ENCODE measurements at places on chromosomes 4 and X.

GRCh38 chr4:71944956-71945355, 86.8 kb upstream of the NPFFR2 start:
- no peak for DNase-seq

- DNase-seq = no peak
These were observed 132.3 kb downstream of the HMX1 start for GRCh38 chr4:8739317-8739716.

DNA sequence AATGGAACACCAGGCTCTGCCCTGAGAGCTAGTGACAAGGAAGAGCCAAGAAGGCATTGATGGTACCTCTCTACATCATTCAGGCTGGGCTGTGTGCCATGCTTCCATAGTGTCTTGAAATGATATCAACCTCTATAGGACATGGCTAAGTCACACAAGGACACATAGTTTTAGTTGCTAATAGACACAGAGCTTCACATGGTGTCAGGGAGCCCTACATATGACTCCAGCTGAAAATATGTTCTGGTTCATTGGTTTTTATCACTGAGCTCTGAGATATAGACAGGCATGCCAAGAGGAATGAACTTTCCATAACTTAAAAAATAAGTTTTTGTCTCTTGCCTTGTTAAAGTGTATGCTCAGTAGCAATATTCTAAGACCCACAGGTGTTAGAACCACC, 72.1 kb upstream of the PRKG2 start:
- no peak for DNase-seq

- DNase-seq = no peak
These were observed 195.7 kb upstream of the GK2 start for GRCh38 chr4:79603681-79604080.

DNA sequence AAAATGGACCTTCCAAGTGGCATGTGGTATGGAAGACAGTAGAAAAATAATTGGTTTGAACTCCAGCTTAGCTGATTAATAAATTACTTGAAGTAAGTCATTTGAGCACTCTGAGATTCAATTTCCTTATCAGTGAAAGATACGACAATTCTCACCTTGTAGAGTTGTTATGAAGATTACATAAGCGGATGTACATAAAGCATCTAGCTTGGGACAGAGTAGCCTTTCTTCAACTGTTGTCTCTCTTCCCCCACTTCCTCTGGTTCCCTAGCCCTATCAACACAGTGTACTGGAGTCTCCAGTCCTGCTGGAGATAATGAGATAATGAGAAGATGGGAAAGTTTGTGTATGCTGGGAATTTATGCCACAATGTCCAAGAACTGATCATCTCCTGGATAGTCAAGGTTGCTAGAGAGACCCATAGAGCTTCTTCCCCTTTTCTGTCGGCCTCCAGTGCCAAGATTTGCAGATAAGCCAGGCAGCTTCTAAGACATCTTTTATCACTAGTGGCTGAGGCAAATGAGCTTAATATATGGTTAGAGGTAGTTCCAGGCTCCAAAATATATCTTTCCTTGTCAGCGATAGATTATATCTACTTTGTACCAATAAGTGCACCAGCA, 33.9 kb downstream of the VSIG4 start:
- no peak for DNase-seq

DNA sequence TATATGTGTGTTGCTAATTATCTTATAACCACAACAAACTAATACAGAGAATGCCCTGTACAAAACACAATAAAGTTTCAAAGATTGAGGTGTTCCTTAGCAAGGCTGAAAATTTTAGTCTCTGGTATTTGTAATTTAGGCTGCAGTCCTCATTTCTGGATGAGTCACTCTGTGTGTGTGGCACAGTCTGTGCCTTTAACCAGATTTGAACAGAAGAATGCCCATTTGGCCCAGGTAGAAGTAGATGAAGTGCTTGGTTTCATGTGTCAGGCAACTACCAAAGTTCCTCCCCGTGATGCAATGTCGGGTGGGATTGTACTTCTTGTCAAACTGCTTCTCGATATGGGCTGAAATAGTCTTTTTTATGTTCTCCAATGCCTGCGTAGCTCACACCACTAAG, 91.6 kb upstream of the H2AZ1 start:
- no peak for DNase-seq

- no peak for DNase-seq
These were observed 1697.1 kb downstream of the STIM2 start for GRCh38 chr4:28557755-28558154.

DNA sequence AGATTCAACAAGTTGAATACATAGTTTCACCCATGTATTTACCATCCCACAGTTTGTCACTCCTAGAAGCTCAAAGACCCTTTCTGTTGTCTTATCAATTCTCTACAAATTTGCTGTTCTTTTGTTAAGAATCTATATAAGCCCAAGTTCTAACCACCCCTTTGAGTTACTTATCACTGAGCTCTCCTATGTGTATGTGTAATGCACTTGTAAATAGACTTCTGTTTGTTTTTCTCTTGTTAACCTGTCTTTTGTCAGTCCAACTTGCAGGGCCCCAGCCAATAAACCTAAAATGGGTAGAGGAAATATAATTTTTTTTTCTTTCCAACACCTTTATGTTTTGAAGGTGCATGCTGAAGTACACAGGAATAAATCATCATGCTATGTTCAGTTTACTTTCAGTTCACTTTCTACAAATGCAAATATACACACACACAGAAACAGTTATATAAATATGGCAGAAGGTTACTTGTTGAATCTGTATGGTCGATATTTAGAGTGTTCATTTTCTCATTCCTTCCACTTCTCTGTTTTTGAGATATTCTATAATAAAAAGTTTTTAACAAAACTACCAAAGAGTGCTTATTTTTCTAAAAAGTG, 22.3 kb upstream of the CLOCK start:
- peak; percentile 14 for DNase-seq

- no peak for DNase-seq
These were observed 122.6 kb upstream of the ZC4H2 start for GRCh38 chrX:65098851-65099250.

- peak; percentile 47 for DNase-seq
These were observed 169.0 kb upstream of the BCOR start for GRCh38 chrX:40266490-40267333.

DNA sequence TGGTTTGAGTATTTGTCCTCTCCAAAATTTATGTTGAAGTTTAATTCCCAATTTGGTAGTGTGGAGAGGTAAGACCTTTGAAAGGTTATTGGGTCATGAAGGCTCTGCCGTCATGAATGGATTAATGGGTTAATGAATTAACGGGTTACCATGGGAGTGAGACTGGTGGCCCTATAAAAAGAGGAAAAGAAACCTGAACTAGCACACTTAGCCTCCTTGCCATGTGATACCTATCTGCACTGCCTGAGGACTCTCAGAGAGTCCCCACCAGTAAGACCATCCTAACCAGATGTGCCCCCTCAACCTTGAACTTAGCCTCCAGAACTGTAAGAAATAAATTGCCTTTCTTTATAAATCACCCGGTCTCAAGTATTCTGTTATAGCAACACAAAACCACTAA, 39.3 kb downstream of the PAGE1 start:
- DNase-seq = no peak

DNA sequence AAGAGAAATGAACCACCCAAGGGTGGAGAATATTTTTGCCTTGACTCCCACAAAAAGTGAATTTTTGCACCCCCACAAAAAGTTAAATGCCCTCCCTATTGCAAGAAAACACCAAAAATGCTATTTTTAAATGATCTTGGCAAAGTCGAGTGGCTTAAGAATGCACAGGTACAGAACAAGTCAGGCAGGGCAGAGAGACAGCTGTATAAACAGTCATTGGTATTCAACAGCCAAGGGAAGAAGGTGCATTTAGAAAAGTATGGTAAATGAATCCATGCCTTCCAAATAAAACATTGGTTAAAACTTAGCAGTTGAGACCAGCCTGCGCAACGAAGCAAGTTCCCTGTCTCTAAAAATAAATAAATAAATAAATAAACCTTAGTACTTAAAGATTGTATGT, 169.3 kb downstream of the CHIC2 start:
- peak; percentile 76 for DNase-seq

DNA sequence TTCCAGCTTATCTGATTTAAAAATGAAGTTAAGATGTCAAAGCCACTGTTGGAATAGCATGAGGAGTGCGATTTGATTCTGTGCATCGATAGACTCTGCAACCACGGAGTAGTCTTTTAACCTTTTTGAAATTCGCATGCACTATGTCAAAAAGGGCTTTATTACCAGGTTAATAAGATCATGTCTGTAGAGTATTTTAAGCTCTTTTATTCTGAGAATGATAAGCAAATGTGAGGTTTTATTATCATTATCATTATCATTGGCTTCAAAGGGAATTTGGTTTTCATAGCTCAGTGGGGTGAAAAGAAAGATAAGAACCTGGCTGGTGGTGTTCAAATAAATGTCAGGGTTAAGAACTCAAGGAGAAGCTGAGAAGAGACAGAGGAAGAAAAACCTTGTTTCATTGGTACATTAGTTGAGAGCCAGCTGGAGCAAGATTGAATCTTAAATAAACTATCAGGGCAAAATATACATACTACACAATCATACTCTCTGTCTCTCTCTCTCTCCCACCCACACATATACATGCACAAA, 102.6 kb downstream of the MMRN1 start:
- no peak for DNase-seq

GRCh38 chr4:122895336-122895995, 26.9 kb downstream of the NUDT6 start:
- DNase-seq = no peak

GRCh38 chrX:77453190-77453589, 6.0 kb downstream of the FGF16 start:
- DNase-seq = no peak

GRCh38 chr4:168028568-168028967, 63.8 kb upstream of the ANXA10 start:
- DNase-seq = no peak

DNA sequence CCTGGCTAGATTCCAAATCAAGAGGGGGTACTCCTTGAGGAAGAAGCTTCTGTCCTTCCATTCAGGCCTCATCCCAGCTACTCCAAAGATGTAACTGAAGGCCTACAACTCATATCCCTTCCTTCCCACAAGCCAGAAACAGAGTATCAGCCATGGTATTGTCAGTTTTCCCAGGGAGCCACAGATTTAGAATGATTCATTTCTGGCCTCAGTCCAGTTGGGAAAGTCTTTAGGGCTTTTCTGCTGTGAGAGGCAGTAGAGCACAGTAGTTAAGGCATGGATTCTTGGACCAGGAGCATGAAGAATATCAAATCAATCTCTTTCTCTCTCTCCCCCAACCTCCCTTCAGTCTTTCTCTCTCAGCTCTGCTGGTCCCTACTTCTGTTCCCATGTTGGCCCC, 505.0 kb downstream of the BCOR start:
- no peak for DNase-seq

GRCh38 chr4:122806981-122807679, 19.5 kb upstream of the FGF2 start:
- no peak for DNase-seq

GRCh38 chr4:85769009-85769408, 294.1 kb downstream of the ARHGAP24 start:
- DNase-seq = no peak

DNA sequence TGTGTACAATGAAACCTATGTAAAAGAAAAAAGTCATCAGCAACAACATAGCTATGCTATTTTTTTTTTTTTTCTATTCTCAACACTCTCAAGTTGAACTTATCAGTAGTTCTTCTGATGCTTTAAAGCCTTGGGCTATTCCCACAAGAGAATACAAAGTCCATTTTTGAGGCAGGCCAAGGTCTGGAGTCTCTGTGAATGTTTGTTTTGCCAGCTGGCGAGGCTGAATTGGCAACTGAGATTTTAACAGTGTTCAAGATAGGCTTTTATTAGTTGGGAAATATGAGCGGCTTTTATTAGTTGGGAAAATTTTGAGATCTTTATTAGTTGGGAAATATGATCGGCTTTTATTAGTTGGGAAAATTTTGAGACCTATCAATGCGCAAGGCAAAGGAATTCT, 336.6 kb downstream of the SLITRK2 start:
- DNase-seq = no peak

- DNase-seq = no peak
These were observed 2687.3 kb downstream of the PCDH7 start for GRCh38 chr4:33407496-33407895.

GRCh38 chrX:108537005-108537404, 97.4 kb downstream of the COL4A5 start:
- DNase-seq = peak; percentile 25

GRCh38 chr4:19063662-19064061, 1042.1 kb upstream of the LCORL start:
- no peak for DNase-seq

DNA sequence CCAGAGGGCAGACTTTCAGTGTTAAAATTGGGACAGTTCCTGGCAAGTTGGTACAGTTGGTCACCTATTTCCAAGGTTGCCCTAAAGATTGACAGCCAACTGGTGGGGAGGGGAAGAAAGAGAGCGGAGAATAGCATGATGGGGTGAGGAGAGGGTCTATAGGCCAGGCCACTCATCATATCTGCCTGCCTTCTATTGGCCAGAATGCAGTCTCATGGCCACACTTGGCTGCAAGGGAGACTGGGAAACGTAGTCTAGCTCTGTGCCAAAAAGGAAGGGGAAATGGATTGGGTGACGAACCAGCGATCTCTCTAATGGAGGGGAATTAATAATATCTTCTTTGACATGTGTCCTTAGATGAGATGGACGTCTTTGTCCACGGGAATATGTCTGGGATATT, 197.4 kb upstream of the ATP6AP2 start:
- no peak for DNase-seq

- no peak for DNase-seq
These were observed 84.6 kb downstream of the FBXO8 start for GRCh38 chr4:174198828-174199227.

- DNase-seq = no peak
These were observed 186.4 kb downstream of the DCTD start for GRCh38 chr4:182730791-182731190.

All from NCI-H510A treated with DMSO at 0.1 percent for 48 hours (cell line).